Erythroblast (primary cell): ENCODE measurements at places on chromosomes 7 and 10.

DNA sequence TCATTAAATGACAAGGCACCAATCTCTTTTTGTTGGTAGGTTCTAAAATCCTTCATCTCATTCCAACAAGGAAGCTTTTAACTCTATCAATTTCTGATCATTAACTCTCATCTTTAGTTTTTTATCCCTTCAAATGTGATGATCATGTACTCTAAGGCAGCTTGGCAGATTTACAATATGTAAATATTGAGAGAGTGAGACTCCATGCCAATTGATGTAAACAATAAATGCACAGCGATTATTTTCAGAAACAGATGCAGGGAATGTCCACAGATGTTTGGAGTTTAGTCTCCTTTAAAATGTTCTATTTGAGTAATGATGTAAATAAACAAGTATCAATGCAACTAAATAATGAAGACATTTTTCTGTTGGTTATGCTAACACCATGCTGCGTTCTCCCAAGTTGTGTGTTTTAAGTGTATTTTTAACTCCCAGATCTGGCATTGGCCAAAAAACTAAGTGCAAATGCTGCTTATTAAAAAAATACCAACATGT lies 213.8 kb downstream of the AHR start:
- DNase-seq = no peak

DNA sequence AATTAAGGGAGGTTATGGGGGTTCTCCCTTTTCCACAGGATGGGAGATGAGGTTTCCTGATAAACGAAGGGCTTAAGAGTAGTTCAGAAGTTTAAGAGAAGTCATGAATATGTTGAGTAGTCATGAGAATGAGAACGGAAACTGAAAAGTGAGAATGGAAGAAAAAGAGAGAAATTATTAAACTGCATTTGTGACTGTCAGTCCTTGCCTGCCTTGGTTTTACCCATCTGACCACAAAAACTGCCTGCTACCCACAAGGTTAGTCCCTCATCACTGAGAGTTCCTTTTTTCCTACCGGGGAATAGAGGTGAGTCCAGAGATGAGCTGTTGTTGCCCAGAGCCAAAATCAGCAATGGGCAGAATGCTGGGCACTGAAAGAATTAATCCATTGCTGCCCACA lies 174.1 kb upstream of the BET1 start:
- no peak for DNase-seq

DNA sequence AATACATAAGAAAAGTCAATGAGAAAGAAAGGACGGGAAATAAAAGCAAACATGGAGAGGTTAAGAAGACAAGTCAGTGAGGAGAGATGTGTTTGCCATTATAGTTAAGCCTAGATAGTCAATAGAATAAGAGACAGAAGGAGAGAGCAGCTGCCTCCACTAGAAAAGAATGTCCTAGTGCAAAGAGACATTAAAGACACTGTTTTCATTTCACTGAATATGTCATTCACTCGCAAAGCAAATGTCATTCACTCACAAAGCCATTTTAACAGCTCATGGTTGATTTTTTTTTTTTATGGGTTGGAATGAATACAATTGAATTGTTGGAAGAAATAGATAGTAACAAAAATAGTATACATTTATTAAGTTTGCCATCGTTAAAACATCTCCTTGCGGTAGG lies 1007.6 kb downstream of the DNAJB9 start:
- DNase-seq = no peak

GRCh38 chr7:66627881-66628360 lies 760 bp upstream of the KCTD7 start:
- DNase-seq = no peak

- DNase-seq = no peak
These were observed 986.9 kb downstream of the TYW1 start for GRCh38 chr7:67983486-67983885.

DNA sequence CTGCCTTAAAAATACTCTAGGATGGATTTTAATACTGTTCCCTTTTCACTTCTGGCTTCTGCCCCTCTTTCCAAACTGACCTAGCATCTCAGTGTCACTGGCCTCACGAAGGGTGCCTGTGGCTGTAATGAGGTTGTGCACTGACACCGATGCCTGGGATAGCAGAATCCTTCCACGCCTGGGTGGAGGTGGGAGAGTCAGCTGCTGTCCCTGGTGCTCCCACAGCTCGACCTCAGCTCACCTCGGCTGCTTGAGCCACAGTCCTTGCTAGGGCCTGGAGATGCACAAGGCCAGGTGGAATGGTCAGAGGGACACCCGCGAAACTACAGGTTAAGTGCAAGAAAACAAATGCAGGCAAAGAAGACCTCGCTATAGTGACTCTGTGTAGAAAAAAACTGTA lies 123.4 kb upstream of the ACBD5 start:
- no peak for DNase-seq

DNA sequence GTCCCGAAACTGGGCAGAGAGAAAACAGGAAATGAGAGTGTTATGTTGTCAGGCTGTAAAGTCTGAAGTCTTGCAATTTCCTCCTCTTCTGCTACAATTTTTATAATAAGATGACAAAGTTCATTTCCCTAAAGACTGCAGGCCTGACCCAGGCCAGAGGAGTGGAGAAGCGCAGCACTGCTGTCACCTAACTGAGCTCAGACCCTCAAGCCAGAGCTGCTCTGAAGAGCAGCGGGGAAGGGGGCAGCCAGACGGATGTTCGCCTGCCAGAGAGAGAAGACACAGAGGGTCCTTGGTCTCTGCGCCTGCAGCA lies 12.6 kb upstream of the AOAH start:
- no peak for DNase-seq

GRCh38 chr7:49327155-49327554 lies 402.8 kb downstream of the CDC14C start:
- no peak for DNase-seq

- peak; percentile 86 for DNase-seq
These were observed 1.0 kb upstream of the EPHB6 start for GRCh38 chr7:142853739-142854371.

DNA sequence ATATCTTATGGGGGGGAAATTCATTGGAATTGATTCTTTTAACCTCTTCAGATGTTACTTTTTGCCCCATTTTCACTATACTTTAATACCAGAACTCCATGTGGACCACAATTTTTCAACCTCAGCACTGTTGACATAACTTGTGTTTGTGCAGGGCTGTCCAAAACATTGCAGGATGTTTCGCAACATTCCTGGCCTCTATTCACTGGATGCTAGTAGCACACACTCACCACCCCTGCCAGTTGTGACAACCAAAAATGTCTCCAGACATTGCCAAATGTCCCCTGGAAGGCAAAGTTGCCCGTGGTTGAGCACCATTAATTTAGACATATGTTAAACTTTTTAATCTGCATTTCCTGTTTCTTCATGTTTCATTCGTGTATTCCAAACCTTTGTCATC lies 234.7 kb downstream of the GFRA1 start:
- no peak for DNase-seq

GRCh38 chr7:73717025-73717807 lies 2.3 kb downstream of the STX1A start:
- no peak for DNase-seq

- DNase-seq = no peak
These were observed 106.3 kb downstream of the TMEM26 start for GRCh38 chr10:61346796-61347413.

DNA sequence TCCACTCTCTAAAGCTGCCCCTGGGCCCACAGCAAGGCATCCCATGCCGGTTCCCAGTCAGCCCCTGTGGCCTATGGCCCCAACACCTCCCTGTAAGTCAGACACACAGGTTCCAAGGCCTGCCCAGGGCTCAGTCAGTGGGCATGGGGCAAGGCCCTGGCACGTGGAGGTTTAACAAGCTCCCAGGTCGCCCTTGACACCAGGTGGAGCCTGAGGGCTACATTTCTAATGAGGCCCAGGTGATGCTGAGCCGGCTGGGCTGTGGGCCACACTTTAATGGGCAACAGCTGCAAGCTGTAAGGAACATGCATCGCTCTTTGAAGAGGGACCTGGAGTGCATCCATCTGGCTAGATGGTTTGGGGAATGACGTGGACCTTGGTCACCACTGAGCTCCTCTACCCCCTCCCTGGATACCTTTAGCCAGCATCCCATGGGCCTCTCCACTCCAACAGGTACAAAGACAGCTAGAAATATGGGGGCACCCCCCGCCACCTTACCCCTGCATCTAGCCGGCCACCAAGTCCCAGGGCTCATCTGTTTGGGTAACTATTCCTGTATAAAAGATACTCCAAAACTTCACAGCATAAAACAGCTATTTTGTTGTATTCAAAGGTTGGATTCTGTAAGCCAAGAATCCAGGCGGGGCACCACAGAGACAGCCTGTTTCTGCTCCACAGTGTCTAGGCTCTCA lies 122.5 kb downstream of the OAT start:
- DNase-seq = no peak

DNA sequence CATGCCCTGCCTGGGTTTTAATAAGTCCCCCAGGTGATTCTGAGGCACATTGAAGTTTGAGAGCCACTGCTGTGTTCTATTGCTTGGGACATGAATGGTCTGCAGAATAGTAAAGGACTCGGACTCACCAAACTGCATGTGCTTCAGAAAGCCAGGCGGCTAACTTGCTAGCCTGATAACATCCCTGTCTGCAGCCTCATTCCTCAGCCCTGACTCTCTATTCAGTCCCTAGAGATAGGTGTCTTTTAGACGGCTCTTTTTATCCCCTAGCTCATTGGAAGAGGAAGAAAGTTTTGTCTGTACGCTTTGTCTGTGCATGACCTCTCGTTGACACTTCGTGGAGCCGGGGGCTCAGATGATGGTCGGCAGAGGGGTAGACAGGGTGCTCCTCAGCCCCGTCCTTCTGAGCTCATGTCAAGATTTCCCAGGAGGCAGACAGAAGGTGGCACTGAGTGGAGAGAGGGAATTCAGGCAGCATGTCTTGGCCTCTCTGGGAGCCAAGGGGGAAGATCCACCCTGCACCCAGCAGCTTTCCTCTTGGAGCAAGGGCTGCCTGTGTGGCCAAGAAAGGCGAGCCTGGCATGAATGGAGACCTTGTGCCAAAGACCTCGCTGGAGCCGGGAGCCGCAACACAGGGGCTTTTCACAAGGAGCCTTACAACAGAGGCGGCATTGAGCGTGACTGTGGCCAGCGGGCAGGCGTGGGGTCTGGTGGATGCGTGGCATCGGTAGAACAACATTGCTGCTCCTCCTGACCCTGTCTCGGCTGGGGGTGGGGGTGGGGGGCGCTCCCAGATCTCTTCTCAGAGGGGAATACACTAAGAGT lies 51.1 kb upstream of the PODXL start:
- DNase-seq = no peak

- no peak for DNase-seq
These were observed 639.0 kb downstream of the REEP3 start for GRCh38 chr10:64159910-64160872.

GRCh38 chr7:63113713-63114285 lies 884.9 kb upstream of the ZNF722 start:
- no peak for DNase-seq

- DNase-seq = no peak
These were observed 7.0 kb upstream of the DLX6 start for GRCh38 chr7:96998333-96998732.

- no peak for DNase-seq
These were observed 179.9 kb downstream of the SKAP2 start for GRCh38 chr7:26684447-26684846.

DNA sequence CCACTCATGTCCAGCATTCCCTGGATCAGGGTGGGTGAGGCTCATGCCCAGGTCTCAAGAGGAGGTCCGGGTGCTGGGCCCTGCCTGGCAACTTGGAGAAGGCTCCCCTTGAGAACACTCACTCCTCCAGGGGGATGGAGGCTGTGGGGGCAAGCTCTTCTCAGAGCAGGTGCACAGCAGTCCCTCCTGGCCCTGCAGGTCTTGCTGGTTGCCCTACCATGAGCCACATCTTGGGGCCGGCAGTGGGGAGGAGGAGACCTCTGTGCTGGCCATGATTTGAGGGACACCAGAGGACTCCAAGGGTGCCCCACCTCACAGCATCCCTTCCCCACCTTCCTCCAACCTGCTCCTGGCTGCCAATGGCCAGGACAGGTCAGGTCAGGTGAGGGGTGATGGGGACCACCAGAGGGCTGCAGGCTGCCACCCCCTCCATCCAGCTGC lies 87.4 kb upstream of the RET start:
- DNase-seq = no peak

GRCh38 chr10:114482480-114483304 lies 78.4 kb upstream of the AFAP1L2 start:
- DNase-seq = no peak

DNA sequence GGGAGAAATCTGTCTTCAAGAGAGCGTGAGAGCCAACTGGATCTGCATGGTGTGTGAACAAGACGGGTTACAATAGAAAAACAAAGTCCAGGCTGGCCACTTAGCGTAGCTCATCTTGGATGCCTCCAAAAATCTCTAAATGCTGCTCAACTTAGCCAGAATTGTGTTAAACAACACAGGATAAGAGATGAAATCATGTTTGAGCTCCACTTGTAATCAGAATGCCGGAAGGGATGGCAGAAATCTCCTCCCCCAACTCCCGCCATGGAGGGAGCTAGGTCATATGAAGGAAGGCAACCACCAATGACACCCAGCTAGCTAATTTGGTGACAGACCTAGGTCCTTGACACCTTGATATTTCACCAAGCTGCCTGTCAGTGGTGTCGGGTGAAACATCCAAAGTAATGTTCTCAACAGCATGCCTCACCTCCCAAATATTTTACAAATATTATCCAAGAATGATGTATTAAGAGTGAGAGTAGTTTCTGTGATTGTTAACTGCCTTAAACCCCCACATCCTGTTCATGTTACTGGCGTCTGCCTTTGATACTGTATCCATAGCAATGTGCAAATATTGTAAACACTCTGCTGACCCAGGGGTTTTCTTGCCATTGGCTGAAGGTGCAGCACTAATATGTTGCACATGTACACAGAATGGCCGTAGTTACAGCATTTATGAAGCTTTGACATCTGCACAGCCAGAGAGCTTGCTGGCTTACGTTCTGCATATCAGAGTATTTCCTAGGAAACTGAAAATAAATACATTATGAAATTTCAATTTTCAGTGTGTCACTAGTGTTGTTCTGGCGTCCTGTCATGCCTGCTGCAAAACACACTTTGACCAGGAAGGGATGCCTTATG lies 25.8 kb downstream of the TMEM254 start:
- DNase-seq = no peak

DNA sequence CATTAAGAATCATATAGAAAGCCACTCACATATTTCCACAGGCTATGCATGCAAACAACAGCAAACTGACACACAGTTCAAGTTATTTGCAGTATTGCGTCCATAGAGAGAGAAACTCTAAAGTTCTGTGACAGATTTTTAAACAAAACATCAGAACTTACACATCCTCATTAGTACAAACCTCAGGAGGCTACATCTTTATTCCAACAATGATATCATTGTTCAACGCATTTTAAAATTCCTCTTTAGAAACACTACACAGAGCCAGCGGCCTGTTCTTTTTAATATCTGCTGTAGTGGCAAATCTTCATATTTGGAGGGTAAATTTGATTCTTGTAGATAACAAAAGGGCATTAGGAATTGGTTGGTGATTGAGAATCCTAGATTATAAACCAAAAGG lies 55.9 kb upstream of the NFE2L3 start:
- DNase-seq = no peak
